ENCODE measurements at places on chromosomes 2 and 18.

GRCh38 chr18:35602193-35602820, 20.8 kb downstream of the GALNT1 start:
- DNase-seq = no peak

GRCh38 chr2:233961905-233962304, 44.7 kb downstream of the TRPM8 start:
- no peak for DNase-seq

GRCh38 chr2:197711578-197711977, 6.4 kb downstream of the MARS2 start:
- DNase-seq = no peak

DNA sequence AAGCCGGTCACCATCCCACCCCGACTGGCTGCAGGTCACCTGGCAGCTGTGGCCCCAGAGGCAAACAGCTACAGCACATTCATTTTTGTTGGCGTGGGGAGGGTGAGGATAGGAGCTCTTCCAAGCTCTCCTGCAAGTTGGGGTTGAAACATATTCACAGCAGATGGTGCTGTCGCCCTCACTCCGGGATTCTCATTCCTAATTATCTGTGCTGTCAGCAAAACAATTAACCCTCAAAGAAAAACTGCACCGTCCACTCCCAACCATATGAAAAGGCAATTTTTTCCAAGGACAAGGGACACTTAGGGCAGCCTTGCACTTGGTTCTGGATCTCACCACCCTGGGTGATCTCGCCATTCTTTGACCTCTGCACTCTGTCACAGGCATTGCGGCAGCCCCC, 68.6 kb downstream of the ZBTB7C start:
- no peak for DNase-seq

- DNase-seq = no peak
Observed at GRCh38 chr2:126664639-126665038, 8.7 kb downstream of the GYPC start.

GRCh38 chr2:179335732-179336131, 71.1 kb upstream of the SESTD1 start:
- DNase-seq = no peak

DNA sequence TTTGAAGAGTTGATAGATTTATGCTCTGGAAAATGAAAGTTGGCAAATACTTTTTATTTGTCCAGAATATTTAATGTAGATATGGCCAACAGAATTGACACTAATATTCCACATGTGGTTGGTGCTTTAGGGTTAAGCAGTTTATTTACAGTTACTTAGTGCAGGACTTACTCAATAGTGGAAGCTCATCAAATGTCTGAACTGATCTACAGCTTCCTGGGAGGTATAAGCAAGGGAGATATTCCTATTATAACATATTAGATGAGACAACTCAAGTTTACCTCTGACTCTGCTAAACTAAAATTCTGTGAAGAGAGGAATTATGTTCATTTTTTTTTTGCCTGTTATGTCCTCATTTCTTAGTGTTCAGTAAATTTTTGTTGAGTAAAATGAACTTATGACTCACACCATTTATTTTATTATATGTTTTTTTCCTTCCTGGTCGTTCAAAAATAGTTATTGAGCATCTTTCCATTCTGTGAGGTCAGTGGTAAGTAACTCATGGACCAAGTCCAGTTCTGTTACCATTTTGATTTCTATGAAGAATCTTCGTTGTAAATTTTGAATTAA, 13.6 kb downstream of the ABI2 start:
- no peak for DNase-seq

GRCh38 chr2:188114014-188114413, 177.7 kb upstream of the GULP1 start:
- no peak for DNase-seq

DNA sequence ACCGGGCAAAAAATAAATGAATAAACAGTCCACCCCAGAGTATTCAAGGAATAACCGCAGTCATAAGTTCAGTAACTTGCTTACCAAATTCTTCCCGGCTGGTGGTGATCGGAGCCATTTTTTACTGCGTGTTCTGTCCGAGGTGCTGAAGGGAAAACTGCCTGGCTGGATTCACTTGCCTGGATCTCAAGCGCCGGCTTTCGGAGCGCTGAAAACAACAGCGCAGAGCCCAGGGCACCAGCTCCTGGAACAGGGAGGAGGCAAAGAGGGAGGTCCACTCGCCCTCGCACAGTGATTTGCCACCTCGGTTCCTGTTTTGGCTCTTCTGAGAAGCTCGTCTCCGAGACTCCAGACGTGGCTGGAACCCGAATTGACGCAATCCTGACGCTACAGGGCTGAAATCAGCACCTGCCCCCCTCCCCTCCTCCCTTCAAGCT, at the start of gene SYT4:
Gene SYT4 (minus strand): TSS at position 327 of the 437 bp plus-strand sequence. CDS start 209 bp downstream, at position 118.
- no peak for DNase-seq

DNA sequence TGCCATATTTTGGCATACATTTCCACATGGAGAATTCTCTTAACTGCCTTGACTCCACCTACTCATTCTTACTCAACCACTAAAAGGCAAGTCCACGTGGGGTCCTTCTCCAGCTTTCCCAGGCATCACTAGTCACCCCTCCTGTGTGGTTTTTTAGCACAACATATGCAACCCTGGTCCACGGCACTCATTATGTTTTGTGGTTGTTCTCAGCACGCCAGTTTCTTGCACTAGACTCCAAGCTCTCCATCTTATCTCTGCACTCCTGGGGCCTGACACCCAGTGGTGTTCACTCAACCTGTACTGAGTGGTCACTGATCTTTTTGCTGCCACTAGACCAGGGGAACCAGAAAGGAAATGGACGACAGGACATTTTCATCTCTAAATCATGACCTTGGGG, 18.0 kb downstream of the MARCHF4 start:
- DNase-seq = no peak

- no peak for DNase-seq
Observed at GRCh38 chr18:12030670-12031069, 49.4 kb downstream of the IMPA2 start.

GRCh38 chr18:8375249-8375648, 234.0 kb upstream of the RAB12 start:
- DNase-seq = no peak

DNA sequence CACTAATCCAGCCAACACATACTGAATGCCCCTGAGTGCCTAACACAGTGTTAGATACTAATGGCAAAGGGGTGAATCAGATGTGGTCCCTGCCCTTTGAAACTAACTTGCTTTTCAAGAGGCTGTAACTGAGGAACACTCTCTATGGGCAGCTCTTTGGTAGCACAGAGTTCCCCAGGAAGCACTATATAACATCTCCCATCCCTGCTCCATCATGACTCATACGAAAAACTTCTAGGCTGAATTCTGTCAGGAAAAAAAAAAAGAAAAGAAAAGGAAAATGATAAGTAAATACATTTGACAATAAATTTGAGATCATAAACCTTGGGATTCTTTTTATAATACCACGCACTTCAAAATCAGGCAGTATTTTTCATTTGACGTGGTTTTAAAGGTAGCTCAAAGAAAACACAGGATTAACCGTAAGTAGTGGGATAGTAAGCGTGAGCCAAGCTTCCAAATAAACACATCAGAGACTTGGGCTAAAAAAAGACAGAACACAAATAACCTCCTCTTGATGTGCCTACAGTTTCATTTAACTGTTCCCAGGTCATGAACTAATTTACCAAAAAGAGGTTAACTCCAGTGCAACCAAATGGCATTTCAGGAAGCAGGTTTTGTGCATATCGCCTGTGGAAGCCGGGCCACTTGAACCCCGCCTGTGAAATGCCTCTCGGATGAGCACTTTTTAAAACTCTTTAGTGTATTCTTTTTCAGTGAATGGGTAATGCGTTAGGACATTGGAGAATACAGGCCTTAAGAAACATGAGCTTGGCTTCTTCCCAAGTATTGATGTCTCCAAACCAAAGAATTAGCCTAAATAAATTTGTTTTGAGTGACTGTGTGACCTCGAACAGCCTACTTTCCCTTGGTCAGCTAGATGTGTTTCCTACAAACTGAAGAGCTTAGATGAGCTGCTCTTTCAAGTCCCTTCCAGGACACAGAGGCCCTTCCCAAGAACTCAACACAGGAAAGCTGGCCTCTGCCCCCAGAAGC, 42.0 kb downstream of the RDH14 start:
- DNase-seq = no peak

- DNase-seq = no peak
Observed at GRCh38 chr2:11365096-11365879, 20.9 kb upstream of the ROCK2 start.

DNA sequence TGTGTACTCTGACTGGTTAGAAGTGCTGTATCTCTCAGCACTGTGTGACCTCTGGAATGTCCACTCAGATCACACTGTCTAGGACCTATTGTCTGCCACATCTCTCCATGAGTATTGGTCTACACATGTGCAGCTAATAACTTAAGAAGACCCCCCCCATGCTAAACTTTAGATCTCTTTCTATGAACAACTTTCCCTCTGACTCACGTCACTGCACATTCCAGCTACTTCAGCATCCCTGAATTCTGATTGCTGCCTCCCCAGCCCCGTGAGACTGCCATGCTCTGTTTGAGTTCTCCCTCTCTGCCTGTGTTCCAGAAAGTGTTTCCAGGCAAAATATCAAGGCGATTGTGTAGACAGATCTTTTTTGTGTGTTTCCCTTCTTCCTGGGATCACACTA, 41.8 kb downstream of the RAPGEF4 start:
- DNase-seq = no peak

DNA sequence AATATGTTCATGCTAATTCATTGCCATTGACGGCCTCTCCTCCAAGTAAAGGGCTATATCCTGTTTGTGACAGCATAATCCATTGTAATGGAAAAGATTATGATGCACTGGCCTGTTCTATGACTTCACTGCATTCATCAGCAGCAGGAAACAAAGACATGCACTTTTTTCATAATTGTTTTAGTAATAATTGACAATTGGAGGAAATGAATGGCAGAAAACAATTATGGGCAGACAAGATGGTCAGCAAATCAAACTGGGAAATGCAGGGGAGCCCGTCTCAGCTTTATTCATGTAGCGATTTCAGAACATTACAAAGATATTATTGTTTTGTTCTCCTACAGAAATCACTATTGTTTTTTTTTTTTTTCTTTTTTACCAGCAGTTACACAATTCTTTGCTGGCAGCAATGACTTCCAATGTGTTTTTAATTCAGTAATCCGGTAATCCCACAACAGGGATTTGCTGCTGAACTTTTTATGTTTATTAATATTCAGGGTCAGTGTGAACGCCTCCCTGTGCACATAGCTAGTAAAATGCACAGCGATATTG, 33.8 kb upstream of the RASGRP3 start:
- DNase-seq = no peak

DNA sequence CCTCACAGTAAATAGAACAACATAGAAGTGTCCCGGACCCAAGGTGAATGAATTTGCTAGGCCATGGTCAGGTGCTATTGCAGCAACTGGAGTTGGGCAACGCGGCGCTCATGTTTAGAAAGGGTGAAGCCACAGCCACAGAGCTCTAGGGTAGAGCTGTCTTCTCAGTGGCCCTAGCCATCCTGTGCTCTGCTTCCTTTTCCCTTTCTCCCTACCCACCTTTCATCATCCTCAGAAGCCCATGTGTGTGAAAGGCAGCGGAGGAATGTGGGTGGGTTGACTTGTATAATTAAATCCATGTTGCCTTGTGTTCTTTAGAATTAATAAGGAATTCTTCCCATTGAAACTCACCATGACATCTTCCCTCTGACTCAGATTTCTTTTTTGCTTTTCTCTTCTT, 336.7 kb downstream of the OSR1 start:
- no peak for DNase-seq

DNA sequence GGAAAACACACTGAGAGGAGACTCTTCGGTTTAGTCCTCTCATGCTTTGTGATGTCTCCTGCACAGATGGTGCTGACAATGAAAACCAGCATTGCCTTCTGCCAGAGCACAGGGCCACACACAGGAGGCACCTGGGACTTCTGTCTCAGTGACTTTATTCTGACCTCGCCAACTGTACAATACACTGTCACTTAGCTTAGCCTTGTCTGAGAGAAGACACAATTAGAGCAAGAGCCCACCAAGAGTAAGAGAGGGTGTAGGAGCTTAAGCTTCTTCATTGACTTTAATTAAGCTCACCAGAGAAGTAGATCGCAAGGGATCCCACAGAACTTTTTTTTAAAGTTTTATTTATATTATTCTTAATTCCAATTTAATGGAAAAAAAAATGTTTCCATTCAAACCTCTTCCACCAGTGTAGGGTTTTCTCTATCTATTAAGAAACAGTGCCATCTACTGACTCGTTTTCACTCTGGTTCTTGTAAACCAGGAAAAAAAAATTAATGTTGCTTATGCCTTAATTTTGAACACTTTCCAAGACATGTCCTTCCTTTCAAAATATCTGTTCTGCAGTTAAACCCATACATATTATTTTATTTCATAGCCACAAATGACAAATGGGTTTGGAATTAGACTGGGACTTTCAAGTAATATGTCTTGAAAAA, 42.4 kb upstream of the DDX18 start:
- no peak for DNase-seq

- DNase-seq = no peak
Observed at GRCh38 chr2:200129721-200130462, 174.5 kb downstream of the MAIP1 start.

- DNase-seq = no peak
Observed at GRCh38 chr2:206790311-206790935, 25.0 kb downstream of the FASTKD2 start.

GRCh38 chr2:209331291-209331844, 92.5 kb upstream of the MAP2 start:
- no peak for DNase-seq

GRCh38 chr2:104337869-104338268, 516.0 kb upstream of the POU3F3 start:
- no peak for DNase-seq

DNA sequence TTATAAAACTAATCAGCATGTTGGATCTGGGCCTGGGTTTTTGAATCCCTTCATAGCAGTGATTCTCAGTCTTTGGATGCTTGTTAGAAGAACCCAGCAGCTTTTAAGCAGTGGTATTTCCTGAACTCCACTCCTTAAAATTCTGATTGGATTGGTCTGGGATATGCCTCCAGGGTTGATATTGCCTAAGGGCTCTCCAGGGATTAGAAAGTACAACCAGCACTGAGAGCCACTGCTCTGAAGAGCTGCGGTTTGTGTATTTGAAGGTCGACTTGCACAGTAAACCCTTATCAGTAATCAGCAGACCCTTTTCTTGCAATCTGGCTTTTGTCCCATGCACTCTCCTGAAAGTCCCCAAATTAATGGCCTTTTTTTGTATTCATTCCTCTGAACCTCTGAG, 17.0 kb upstream of the RBMS1 start:
- no peak for DNase-seq

GRCh38 chr18:3441290-3441689, 8.7 kb upstream of the TGIF1 start:
- DNase-seq = no peak

Data from GM18507 (cell line).